Stimulated activated CD4-positive, alpha-beta T cell treated with anti-CD3 and anti-CD28 coated beads, Interleukin-1b, Interleukin-23, amount 100 ng/mL, for 1 hour (primary cell): ENCODE measurements at places on chromosomes 6 and 20.

DNA sequence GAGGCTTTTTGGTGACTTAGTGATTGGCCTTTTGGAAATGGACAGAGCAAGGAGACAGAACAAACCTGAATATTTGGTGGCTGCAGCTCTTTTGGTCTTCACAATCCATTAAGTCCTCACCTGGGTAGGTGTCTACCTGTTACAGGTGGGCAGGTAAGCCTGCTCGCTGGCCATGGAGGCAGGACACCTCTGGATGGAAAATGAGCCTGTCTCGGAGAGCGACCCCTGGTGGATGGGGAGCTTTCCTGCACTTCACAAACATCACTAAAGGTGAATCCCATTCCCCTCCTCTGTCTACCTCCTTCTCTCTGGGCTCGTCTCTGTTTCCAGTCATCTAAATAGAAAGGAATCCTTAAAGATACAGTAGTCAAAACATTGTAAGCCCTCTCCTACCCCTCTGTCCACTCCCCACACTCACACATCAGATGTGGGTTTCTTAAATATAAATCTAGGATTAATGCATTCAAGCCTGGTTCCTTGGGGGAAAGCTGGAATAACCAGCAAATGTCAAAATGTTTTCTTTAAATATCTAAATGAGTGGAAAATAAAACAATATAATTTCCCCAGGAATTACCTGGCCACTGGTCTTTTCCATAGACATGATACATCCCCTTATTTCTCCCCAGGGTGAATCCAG is 304.9 kb downstream of the CDH26 start:
- peak; percentile 17 for DNase-seq

DNA sequence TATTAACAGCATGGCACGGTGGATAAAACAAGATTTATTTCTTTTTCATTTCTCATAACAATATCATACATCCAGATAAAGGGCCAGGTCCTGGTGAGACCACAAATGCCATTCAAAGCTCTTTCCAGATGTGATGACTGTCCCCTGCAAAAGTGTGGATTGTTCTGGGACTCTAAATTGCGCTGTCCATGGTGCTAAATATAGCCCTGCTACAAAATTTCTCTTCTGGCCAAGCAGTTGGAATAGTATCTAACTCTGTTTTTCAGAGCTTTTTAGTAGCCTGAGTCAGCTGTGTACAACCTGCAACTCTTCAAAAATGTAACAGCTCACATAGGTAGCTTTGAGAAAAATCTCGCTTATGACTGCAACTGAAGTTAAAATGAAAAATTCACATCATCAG is 115.8 kb downstream of the MANEA start:
- DNase-seq: no peak

GRCh38 chr6:7255918-7256317 is 57.1 kb downstream of the SSR1 start:
- no peak for DNase-seq

GRCh38 chr20:48765359-48765758 is 62.4 kb downstream of the PREX1 start:
- no peak for DNase-seq

DNA sequence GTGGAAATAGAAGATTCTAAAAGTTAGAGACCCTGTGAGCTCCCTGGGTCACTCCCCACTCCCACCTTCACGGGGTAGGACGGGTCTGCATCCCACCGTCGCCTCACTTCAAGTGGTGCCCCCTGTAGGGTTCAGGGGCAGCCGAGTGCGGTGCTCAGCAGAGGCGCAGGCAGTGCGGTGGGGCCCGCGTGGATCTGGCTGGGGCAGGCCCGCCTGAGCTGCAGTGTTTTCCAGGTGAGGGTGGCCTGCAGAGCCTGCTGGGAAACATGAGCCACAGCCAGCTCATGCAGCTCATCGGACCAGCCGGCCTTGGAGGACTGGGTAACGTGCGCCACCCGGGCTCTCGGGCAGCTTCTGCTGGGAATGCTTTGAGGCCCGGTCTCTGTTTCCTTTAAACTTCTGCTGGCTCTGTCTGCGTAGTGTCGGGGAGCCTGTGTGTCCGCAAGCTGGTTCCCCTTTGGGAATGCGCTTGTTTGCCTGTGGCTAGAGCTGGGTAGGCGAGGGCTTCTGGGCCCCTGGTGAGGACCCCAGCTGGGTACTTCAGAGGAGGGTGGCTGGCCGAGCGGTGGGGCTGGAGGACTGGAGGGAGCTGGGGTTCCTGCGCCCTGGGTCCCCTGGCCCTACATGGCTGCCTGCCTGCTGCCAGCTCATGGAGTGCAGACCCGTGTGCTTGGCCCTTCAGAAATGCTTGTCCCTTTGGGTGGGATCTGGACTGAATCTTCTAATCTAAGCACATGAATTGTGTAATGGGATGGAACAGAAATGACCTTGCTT is 3.8 kb downstream of the ADRM1 start:
- no peak for DNase-seq

DNA sequence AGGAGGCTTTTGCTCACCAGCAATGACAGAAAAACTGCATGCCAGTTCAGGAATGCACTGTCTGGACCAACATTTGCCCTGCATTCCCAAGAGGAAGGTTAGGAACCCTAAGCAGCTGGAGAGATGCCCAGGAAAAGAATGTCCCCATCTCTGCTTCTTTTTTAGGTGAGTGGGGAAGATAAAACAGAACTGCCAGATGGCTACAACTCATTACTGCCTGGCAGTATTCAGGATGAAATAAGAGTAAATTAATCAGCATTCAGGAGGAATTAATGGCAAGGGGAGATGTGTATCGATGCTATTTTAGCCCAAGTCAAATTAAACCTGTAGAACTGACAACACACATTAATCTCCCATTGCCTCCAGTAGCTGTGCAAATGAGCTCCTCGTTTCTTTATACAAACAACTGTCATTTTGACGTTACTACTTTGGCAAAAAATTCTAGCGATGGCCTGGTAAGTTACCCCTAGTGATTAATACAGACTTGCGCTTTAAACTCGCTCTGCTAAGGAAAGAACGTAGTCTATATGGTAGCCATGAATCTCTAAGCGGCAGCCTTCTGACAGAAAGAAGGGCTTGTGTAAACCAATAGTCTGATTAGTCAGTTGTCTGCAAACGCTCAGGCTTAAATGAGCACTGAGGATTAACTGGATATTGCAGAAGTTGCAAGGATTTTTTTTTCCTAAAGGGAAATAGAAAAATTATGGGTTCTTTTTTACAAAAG is 16.7 kb upstream of the SMLR1 start:
- DNase-seq: no peak

DNA sequence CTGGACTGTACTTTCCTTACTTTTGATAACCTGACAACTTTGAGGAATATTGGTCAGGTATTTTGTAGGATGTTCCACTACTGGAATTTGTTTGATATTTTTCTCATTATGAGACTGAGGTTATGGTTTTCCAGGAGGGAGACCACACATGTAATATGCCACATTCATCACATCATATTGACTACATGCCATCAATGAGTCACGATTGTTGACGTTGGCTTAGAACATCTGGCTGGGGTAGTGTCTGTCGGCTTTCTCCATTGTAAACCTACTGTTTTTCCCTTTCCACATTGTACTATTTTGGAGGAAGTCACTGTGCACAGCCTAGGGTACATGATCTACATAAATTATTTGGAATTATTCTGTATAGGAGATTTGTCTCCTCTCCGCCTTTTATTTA is 1.4 kb upstream of the STX11 start:
- DNase-seq: no peak

DNA sequence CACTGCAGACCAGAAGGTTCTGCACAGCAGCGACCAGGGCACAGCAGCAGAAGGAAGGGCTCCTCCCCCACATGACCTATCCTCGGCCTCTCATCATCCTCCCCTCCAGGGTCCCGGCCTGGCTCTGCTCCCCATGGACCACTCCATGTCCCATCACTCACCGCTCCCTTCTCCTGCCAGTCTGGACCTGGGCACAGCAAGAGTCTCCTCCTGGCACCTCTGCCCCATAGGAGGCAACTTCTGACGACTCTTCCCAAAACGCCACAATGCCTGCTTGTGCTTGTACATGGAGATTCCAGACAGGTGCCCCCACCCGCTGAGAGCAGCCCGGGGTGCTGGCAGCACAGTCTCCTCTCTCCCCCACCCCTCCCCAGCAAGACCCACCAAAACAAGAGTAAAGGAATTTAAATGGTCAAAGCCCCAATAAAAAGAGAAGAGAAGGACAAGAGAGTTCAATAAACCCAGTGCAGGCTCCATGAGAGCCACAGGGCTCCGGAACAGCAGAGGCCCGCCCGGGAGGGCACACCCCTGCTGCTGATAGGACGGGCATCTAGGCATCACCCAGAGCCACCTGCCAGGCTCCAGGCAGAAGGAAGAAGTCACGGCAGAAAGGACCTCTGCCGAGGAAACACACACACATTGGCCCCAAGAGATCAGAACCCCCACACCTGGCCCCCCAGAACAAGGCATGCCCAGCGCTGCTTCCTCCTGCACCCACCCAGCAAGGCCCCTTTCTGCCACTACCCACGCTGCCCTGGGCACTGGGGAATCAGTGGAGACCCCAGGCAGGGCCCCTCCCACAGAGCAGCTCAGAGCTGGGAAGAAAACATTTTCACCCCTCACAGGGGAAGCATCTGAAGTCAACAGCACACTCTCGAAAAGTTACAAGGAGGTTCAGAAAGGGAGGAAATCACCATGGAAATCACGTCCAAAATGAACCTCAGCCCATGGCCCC is 15.2 kb downstream of the TAF4 start:
- DNase-seq: no peak

- no peak for DNase-seq
Measured at GRCh38 chr20:19760371-19760721, 2.3 kb downstream of the RIN2 start.

- DNase-seq: no peak
Measured at GRCh38 chr6:92623431-92623830, 795.9 kb downstream of the EPHA7 start.

DNA sequence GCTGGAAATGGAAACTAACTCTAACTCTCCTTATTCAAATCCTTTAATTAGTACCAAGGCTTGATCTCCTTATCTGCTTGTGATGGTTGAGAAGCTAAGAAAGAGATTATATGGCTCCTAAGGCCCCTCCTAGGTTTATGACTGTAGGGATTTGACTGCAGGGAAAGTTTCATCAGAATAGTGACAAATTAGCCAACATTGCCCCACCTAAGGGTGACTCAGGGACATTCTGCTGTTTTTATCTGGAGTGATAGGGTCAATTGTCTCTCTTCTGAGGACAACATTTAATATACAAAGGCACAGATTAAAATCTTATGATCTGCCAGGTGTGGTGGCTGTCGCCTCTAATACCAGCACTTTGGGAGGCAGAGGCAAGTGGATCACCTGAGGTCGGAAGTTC is 138.1 kb upstream of the MARCKS start:
- no peak for DNase-seq

DNA sequence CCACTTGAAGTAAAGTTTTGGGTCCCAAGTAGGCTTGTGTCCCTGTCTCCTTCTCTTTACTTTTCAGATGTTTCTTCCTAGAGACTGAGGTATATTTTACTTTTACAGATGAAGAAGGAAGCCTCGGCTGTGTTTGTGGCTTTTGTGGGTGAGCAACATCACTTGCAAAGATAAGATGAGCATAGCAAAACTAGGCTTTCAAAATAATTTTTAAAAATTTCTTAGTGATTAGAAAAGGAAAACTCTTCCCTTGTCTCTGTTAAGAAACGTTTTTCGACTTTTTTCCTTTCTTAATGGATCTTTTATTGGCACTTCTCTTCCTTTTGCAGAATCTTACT is 7.6 kb downstream of the PTPN1 start:
- DNase-seq: no peak

DNA sequence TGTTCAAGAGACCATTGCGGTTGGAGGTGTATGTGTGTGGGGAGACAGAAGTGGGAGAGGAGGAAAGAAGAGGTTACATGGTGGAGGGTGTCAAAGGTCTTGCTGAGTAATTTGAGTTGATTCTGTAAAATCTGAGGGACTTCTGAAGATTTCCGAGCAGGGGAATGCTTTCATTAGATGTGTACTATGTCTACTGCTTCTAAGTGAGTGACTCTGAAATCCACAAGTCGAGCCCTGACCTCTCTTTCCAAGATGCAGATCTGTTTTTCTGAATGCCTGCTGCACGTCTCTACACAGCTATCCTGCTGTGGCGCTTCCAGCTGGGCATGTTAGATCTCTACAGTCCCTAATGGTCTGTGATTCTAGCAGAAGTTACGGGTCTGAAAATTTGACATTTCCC is 209.8 kb downstream of the ATXN1 start:
- no peak for DNase-seq

DNA sequence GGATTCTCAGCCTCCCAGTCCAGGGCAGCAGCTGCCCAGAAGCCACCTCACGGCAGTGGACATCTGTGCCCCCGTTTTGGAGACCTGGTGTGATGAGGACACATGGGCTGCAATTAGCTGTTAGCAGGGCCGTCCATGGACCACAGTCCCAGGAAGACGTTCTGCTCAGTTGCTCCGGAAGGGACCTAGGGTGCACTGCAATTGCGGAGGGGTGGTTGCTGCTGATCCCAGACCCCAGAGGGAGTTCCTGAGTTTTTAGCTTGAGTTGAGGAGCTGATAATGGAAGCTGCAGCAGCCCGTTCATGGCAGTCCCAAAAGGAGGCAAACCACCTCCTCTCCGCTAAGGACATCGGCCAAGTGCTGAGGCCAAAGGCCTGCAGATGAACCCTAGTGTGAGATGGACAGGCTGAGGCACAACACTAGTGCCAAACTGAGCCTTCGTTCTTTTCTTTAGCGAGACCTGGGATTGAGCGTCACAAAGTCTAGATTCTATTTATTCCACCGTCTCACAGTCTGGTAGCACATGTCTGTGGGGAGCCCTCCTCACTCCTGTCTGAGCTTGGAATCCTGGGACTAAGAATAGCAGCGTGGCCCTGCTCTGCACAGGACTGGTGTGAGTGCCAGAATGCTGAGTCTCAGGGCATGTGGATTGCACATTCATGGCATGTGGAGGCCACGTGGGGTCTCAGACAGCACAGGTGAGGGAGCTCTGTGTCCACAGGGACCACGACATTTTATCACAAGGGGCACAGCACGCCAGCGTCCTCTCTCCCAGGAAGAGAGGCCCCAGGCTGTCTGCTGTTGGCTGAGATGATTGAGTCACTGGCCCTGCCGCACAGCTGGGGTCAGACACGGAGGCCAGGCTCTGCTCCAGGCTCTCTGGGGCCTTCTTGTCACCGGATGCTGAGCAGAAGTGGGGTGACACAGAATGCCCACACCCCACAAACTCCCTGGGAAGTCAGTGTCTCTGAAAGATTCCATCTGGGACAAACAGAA is 113.4 kb downstream of the PSMB1 start:
- DNase-seq: no peak

- DNase-seq: no peak
Measured at GRCh38 chr6:4209196-4209595, 73.8 kb upstream of the ECI2 start.

DNA sequence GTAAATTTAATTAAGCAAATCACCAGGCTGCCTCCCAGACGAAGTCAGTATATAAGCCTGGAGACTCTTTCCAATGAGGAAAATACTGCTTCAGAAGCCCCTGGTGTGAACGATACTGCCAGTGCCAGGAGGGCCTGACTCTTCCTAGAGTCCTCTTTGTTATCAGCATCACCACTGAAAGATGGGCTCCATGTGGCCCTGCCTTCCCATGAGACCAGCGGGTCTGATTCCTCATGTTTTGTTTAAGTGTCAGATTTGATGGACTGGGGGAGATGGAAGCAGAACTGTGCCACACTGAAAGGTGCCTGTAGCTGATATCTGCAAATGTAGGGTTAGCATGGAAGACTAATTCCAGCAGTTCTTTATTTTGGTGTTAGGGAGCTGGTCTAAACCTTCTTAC is 7.9 kb downstream of the NQO2 start:
- DNase-seq: no peak
